GM23338 (cell line): ENCODE measurements at places on chromosomes 5 and 9. TPM values are rescaled to one million over a fixed set of nuclear protein-coding genes. Genes with fewer than 3 reads are reported as not detected.

DNA sequence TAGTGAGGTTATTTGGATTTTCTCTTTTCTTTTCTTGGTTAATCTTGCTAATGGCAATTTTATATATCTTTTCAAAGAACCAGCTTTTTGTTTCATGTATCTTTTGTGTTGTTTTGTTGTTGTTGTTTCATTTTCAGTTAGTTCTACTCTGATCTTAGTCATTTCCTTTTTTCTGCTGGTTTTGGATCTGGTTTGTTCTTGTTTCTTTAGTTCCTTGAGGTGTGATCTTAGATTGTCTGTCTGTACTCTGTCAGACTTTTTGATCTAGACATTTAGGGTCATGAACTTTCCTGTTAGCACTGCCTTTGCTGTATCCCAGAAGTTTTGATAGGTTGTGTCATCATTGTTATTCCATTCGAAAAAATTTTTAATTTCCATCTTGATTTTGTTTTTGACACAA is 399.7 kb downstream of the TLE1 start:
- H3K4me1 ChIP-seq, result no peaks in the 10 kb centered on the region
- no peak for DNase-seq
- no peaks in the 10 kb centered on the region for H3K27me3 ChIP-seq

DNA sequence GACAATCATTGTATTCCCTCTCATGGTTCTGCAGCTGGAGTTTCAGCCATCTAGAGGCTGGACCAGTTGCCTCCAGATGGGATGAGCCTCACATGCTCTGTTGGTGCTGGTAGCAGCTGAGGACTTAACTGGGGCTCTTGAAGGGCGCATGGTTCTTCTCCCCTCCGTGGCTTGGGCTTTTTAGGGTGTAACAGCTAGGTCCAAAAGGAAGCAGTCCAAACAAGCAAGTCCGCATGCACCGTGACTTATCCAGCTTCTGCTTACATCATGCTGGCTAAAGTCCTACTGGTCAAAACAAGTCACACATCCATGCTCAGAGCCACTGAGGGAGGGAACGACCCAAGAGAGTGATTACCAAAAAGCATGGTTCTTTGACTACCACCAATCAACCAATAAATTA is 31.6 kb upstream of the SH3RF2 start:
- no peak overlapping the region for H3K27ac ChIP-seq
- no peak for DNase-seq
- no peaks in the 10 kb centered on the region for H3K27me3 ChIP-seq
- H3K36me3 ChIP-seq, result no peaks in the 10 kb centered on the region
- no peak overlapping the region for H3K4me3 ChIP-seq

GRCh38 chr5:174229514-174230370 is 184.2 kb downstream of the NSG2 start:
- no peaks in the 10 kb centered on the region for H3K36me3 ChIP-seq
- no peak overlapping the region for H3K27ac ChIP-seq
- H3K4me3 ChIP-seq, result no peak overlapping the region
- no peak for DNase-seq
- H3K4me1 ChIP-seq, result no peaks in the 10 kb centered on the region
- H3K27me3 ChIP-seq, result no peaks in the 10 kb centered on the region

DNA sequence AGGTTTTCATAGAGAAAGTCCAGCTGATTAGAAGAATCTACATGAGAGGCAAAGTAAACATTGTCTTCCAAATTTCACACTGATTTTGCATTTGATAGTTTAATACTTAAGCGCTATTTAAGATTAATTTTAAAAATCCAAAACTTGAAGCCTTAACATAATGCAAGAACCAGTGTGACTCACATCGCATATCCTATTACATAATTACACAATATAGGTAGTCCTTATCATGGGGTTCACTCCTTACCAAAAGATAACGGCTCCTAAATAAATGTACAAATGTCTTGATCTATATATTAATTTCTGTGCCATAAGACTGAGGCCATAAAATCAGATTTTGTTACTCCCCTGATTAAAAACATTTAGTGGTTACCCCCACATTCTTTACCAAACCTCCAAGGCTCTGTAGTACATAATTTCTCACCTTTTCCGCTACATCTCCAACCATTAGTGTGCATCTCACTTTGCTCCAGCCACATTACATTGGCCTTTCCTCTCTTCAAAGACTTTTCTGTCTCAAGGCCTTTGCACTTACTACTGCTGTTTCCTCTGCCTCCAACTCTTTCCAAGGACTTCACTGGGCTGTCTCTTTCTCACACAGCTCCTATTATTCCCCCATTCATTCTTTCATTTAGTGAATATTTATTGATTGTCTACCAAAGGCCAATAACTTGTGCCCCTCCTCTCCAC is 1.0 kb downstream of the RIOK2 start:
- peaks cover 9% of the 10 kb centered on the region for H3K27me3 ChIP-seq
- H3K4me3 ChIP-seq, result peak overlapping the region; percentile 68
- H3K4me1 ChIP-seq, result peaks cover 4% of the 10 kb centered on the region; the same call in 1 of the 2 replicates
- no peak overlapping the region for H3K27ac ChIP-seq

DNA sequence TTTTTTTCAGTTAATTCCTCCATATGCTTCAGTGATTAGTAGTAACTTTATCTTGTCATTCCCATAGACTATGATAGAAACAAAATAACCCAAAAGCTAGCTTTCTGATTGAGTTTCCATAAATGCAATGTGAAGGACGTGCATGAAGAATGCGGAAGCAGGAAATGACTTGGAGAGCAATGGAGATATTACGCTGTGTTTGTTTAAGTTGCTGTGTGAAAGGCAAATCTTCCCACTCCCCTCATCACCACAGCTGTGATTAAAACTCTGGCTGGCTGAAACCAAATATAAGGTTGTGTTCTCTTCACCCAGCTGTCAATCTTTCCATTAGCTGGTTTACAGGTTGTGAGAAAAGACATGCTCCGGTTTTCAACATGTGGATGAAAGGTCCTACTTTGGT is 83.9 kb downstream of the NR2F1-AS1 start:
- H3K4me1 ChIP-seq, result no peaks in the 10 kb centered on the region
- no peak overlapping the region for H3K27ac ChIP-seq
- no peak overlapping the region for H3K4me3 ChIP-seq
- H3K27me3 ChIP-seq, result no peaks in the 10 kb centered on the region
- no peaks in the 10 kb centered on the region for H3K36me3 ChIP-seq
- DNase-seq, result no peak

DNA sequence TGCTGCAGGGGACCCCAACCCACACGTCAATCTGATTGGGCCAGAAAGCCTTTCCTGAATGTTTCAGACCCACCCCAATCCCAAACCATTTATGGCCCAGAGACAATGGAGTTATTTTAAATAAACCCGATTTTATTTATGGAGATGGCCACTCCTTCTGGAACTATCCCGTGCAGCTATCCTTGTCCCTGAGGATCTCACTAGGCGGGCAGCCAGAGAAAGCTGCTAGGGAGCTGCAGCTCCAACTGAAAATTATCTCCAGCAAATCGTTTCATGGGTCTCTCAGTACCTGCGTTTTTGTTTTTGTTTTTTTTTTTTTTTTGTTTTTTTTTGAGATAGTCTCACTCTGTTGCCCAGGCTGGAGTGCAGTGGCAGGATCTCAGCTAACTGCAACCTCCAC is 23.0 kb downstream of the C1QTNF2 start:
- H3K4me1 ChIP-seq, result no peaks in the 10 kb centered on the region
- no peak overlapping the region for H3K4me3 ChIP-seq
- H3K36me3 ChIP-seq, result no peaks in the 10 kb centered on the region
- no peak overlapping the region for H3K27ac ChIP-seq
- DNase-seq, result no peak

The KIF4B gene
- total RNA-seq, result 0.04 TPM in 1 of 2 replicates, not detected in the other

GRCh38 chr9:19485193-19485592 is 76.4 kb downstream of the ACER2 start:
- no peaks in the 10 kb centered on the region for H3K27me3 ChIP-seq
- no peak overlapping the region for H3K4me3 ChIP-seq
- DNase-seq, result no peak

DNA sequence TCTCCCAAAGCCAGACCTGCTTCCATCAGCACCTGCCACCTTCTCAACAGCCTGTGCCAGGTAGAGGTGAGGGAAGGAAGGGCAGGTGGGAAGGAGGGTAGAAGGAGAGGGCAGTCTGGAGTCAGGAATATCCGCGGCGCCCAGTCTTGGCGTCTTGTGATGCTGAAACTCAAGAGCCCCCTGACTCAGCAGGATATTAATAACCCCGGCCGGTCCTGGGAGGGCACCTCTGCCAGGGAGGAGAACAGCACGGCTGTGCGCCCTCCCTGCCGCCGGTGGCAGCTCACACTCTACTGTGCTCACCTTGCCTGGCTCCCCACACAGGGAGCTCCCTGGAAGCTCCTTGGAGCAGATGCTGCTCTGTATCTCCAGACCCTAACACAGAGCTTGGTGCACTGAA is 11.6 kb upstream of the NTNG2 start:
- H3K4me1 ChIP-seq, result peaks cover 11% of the 10 kb centered on the region
- H3K27ac ChIP-seq, result no peak overlapping the region
- H3K4me3 ChIP-seq, result no peak overlapping the region
- DNase-seq, result no peak
